ENCODE measurements at places on chromosomes 1 and 21. TPM values are rescaled to one million over a fixed set of nuclear protein-coding genes. Genes with fewer than 3 reads are reported as not detected.

B3GALT2 gene
- polyA plus RNA-seq: 20.0 TPM

EDN2 gene
- polyA plus RNA-seq: not detected

ETV3 gene
- polyA plus RNA-seq: 3.7 TPM

- DNase-seq: no peak
Observed at GRCh38 chr21:45276596-45276995, 11.1 kb downstream of the POFUT2 start.

DNA sequence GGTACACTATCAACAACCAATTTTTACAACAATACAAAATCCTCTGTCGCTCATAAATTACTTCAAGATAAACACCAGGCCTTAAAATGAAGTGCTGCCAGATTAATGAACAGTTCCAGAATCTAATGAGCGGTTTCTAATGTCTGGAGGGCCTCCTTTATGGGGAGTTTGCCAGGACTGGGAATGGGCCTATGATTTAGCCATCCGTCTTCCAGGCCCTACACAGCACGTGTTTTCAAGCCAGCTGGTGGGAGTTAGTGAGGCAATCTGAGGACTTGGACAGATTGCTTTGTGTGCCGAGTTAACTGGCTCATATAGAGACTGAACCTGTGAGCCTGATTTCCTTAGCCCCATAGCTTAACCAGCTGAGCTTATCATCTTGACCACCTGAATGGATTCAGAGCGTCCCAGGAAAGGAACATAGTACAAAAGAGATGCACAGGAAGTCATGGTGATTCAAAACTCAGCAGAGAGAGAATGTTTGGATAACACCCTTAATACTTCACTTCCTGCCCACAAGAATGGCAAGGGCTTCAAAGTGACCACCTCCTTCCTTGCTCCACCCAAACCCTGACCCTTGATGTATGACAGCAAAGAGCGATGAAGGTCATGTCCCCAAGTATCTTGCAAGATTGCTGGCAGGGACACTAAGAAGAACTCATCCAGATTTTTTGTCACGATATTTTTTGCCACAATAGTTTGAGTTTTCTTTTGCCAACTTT, 143.5 kb downstream of the SLC30A10 start:
- no peak for DNase-seq
